ENCODE measurements at places on chromosomes 7 and 10. TPM values are rescaled to one million over a fixed set of nuclear protein-coding genes. Genes with fewer than 3 reads are reported as not detected.

The TUBAL3 gene
- total RNA-seq, result not detected

GRCh38 chr7:120615703-120616102 is 242.2 kb downstream of the TSPAN12 start:
- ATAC-seq, result no peak

DNA sequence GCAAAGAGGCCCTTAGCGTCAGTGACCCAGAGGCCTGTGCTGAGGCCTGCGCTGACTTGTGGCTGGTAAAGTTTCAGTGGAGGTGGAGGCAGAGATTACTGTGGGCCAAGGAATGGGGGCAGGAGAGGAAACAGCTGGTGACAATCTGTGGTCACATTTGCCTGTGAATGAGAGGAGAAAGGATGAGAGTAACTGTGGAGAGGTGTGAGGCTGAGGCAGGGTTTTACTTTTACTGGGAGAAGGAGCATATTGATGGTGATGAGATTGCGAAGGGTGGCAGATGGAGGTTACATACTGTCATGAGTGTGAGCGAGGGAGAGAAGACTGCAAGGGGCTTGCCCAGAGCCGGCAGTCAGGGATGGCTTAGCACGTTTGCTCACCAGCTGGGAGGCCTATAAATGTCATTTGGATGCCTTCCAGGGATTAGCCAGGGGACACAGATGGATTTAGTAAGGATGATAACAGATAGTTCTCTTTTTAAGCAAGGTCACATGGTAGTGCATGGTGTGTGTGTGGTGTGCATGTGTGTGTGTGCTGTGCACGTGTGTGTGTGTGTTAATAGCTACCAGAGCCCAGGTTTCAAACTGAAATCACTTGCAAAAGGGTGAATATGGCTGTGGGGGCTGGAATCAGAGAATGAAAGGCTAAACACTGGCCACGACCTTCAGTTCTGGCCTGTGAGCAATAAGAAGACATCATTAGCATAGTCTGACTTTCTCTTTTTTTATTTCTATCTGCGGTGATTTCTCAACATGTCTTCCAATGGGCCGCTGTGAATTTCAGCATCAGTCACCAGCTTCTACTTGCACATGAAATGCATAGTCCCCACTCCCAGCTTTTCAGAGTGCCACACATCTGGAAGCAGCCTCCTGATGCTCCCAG is 291.5 kb upstream of the ZNF32 start:
- no peak for ATAC-seq

DNA sequence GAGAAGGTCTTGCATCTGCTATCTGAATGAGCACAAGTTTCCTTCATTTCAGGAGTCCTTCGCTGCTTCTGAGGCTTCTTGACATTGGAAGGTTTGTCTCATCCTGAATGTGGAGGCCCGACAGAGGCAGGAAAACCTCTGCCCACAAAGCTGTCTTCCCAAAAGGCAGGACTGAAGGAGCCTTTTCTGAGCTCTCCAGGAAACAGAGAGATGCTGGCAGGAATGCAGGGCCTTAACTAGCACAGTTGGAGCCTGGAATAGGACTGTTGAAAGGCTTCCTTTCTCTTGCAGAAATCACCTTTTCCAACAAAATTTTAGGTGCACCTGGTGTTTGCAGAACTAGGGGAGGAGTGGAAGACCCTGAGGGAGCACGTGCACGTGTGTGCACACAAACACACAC is 637.4 kb upstream of the MKI67 start:
- no peak for ATAC-seq

DNA sequence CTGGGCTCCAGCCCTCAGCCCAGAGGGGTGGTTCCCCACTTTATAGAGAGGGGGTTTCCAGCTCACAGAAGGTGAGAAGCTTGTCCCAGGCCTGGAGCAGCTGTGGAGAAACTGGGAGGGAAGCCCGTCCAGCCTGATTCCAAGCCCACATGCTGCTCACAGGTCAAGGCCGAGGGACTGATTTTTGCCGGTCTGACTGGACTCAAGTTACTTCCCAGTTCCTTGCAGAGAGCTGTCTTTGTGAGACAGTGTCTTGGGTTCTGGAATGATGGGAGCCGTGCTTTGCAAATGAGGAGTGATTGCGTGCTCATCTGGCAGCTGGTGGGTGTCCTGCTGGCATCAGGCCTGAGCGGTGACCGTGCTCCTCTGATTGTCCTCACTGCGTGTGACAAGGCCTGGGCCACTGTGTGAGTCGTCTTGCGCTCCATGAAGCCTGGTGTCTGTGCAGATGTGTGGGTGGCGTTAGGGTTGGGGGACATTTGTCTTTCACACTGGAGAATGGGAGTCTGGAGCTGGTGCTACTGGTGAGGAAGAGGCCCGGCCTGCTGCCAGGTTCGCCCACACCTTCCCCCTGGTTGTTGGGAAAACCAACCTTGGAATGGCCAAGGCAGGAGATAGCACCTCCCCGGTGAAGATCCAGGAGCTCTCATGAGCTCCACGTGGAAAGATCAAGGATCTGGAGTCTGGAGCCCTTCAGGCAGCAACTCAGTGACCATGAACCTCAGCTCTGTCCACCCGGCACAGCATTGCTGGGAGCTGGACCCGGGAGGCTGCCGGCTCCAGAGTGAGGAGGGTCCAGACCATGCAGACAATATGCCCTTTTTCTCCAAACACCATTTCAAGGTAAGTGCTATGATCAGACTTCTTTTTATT is 129.6 kb downstream of the SMURF1 start:
- no peak for ATAC-seq

DNA sequence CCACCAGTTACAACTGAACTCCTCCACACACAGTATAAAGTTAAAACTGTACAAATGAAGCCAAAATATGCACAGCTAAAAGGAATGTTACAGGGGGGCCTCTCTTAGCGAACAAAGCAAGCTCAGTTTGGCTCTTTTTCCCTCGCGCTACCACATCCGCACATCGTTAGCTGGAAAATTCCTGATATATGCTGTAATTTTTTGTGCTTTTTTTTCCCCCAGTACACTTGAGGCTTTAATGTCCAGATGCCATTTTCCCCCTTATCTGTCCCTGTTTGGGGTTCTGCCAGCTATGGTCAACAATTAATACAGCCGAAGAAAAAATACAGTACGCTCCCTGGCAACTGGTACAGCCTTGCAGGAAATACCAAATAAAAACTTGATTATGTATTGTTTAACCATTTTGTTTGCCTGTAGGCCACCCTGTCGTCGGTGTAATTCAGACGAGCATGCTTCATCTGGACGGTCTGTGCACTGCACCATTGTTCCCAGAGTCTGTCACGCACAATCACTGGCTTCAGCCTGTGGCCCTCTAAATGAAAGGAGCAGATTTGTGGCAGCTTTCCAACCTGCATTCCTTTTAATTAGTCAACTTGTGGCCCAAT is 108.1 kb upstream of the FAM133B start:
- ATAC-seq, result no peak
